Activated CD8-positive, alpha-beta memory T cell treated with anti-CD3 and anti-CD28 coated beads for 48 hours (primary cell): ENCODE measurements at places on chromosomes 5 and 9.

- DNase-seq = no peak
These were observed 361.3 kb downstream of the PTPRD start for GRCh38 chr9:10251490-10251889.

- DNase-seq = no peak
These were observed 267.0 kb upstream of the HAPLN1 start for GRCh38 chr5:83987513-83988292.

GRCh38 chr5:127785098-127785927 is 82.1 kb downstream of the CCDC192 start:
- DNase-seq = no peak

- DNase-seq = no peak
These were observed 13.7 kb downstream of the DOLPP1 start for GRCh38 chr9:129094387-129095169.

GRCh38 chr5:68189171-68189570 is 26.4 kb upstream of the PIK3R1 start:
- no peak for DNase-seq

DNA sequence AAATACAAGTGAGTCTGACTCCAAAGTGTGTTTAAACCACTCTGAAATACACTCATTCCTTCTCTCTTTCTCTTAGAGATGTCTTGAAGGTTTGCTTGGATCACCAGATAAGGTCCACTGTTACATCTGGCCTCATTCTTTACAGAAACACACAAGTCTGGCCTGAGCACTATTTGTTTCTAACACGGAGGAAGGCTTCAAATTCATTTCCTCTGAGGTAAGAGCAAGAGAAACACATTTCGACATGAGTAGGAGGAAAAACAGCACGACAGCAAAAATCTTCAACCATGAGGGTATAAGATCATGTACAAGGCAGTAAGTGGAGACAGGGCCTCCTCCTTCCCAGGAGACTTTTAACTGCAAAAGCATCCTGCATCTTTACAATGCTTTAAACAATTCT is 8.0 kb downstream of the SIL1 start:
- no peak for DNase-seq

DNA sequence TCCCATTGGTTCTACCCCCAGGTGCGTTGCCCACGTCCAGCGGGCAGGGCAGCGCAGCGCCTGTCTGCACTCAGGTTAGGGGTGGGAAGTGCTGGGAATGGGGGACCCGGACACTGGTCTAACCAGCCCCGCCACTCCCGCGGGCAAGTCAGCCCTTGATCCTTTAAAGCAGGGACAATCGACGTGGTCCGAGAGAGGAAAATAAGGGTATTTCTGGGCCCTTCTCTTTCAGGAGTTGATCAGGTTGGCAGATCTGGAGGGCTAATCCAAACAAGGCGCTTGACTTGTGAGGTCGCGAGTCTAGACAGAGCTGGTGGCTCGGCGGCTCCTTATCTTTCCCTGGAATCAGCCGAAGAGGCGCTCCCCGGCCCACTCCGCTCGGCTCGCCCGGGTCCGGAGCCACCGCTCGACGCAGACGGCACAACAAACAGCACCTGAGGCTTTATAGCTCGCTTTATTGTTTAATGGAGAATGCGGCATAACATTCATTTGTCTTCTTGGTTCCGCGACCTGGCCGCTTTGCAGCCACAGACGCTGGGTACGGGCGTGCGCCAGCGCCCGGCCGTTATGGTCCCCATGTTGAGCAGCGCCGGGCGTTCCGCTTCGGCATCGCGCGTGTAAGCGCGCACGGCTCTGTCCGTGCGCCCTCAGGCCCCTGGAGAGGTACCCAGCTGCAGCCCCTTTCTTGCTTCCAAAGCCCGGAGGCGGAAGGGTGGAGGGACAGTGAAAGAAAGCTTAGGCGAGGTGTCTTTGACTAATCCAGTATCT is 15.8 kb downstream of the ISL1 start:
- DNase-seq = no peak

DNA sequence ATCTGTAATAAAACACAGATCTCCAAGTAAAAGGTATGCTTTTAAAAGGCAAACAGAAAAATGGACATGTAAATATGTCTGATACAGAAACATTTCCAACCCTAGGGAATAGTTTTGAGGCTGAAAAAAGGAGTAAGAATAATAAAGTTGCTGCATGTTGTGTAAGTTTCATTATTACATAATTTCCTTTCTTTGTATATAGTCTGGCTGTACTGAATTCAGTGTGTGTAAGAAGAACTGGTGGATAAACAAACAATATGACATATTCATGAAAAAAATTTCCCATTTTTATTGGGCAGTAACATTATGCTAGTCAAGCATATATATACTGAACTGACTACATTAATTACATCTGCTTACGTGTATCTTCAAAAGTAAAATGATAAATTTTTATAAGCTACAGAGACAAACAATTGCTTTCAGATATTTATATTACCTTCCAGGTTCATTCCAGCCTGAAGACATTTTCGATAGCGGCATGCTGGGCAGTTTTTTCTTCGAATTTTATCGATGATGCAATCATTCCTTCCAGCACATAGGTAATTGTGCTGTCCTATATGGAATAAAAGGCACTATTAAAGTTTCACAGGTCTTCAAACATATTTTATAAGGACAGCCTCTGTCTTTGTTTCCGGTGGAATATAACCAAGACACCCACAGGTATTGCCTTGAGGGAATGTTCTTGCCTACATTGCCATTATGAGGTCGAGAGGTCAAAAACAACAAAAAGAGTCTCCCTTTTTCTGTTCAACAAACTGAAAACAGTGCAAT is 93.6 kb downstream of the NR3C1 start:
- no peak for DNase-seq
